ENCODE measurements at places on chromosomes 5 and 9.

- DNase-seq: no peak
These were observed 815.8 kb downstream of the EFNA5 start for GRCh38 chr5:106854922-106855321.

GRCh38 chr9:133045132-133045531 lies 14.3 kb downstream of the GTF3C5 start:
- no peak for DNase-seq

DNA sequence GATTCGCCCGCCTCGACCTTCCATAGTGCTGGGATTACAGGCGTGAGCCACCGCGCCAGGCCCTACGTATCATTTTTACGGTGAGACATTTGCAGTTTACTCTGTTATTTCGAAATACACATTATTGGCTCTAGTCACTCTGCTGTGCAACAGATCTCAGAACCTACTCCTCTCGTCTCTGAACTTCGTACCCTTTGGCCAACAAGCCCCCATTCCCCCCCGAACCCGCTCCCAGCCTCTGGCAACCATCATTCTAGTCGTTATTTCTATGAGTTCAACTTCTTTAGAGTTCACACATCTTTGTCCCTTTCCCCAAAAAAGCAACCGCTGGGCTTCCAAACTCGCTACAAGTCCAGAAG lies 735 bp downstream of the PTGR1 start:
- DNase-seq: no peak

GRCh38 chr9:68577774-68578591 lies 37.3 kb upstream of the TMEM252 start:
- DNase-seq: no peak

DNA sequence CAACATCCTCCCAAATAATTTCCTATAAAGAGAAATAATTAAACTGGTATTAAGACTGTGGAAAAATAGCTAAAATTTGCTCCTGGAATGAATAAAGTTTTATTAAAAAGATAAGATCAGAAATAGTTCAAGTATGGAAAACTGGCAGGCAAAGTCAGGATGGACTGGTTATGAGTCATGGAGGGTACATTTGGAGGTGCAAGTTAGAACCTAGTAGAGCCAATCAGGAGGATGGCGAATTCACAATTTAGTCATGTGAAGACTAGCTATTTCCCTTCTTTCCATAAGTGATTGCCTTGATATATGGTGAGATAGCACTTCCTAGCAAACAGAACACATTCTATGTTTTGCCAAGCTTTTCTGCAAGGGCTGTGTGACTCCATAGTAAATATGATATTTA lies 1303.5 kb downstream of the EFNA5 start:
- DNase-seq: no peak

- DNase-seq: no peak
These were observed 263.4 kb downstream of the DEPDC1B start for GRCh38 chr5:60436518-60436917.

DNA sequence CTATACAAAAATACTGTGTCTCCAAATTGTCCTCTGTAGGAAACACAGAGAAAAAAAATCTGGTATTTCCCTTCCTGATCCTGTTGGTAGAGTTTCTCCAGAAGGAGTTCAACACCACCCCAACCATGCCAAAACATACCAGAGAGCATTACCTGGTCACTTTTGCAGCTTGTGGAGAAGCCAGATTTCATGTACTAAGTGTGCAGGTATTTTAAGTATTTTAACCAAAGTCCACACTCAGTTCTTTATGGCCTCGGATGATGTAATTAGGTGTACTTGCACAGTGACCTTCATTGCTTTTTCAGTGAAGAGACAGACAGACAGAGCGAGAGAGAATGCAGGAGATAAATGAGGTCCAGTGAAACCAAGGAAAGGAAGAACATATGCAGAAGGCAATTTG lies 2046.8 kb upstream of the CDH9 start:
- no peak for DNase-seq
